ENCODE measurements at places on chromosomes 1 and 21.

DNA sequence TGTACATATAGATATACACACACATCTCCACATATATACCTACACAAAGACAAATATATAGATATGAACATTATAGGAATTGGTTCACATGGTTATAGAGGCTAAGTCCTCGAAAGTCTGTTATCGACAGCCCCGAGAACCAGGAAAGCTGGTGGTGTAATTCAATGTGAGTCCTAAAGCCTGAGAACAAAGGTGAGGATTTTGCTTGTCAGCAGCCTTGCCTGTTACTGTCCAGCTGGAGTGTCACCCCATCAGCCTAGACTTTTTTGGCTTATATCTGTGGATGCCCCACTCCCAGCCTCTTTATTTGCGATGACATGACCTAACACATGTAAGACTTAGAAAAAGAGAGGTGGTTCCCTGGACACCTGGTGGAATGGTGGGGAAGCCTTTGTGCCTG, 97.0 kb downstream of the GIPC2 start:
- no peak for DNase-seq

DNA sequence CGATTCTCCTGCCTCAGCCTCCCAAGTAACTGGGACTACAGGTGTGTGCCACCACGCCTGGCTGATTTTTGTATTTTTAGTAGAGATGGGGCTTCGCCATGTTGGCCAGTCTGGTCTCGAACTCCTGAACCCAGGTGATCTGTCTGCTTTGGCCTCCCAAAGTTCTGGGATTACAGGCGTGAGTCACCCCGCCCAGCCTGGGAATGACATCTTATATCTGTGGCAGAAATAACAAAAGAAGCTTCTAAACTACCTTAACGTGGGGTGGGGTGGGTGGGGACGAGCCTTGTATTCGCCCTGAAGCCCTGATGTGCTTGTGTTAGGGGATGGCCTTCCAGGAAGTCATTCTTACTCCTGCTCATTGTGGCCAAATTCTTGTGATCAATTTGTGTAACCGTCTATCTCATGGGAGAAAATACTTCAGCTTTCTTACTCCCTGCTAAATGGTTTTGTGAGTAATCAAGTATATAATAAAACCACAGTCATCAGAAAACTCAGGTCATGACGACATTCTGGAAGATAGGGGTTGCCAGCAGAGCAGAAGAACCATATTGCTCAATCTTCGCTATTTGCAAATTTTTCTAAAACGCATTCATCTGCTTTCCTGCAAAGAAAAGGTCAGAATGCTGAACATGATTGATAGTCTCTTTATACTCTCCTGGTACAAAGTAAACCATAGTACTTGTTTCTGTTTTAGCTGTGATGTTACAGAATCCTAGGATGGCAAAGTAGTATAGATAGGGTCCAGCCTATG, 63.2 kb downstream of the DIRAS3 start:
- DNase-seq, result no peak

GRCh38 chr1:246383791-246384190, 123.3 kb downstream of the SMYD3 start:
- DNase-seq, result no peak

DNA sequence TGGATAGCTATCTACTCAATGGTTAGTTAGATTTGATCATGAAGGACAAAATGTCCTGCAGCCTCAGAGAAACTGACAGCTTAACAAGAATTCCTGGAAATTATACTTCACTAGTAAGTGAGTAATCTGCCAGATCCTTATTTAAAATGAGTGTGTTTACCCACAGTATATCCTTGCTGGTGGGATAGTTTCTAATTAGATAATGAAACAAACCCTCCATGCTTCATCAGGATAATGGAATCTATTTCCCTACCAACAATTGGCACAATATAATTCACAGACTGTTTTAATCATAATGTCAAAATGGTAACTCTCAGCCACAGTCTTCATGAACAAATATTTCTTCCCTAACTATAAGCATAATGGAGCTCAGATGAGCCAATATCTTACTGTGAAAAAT, 239.4 kb upstream of the ST6GALNAC5 start:
- DNase-seq, result no peak

- no peak for DNase-seq
Observed at GRCh38 chr21:20639026-20639425, 359.2 kb upstream of the NCAM2 start.

DNA sequence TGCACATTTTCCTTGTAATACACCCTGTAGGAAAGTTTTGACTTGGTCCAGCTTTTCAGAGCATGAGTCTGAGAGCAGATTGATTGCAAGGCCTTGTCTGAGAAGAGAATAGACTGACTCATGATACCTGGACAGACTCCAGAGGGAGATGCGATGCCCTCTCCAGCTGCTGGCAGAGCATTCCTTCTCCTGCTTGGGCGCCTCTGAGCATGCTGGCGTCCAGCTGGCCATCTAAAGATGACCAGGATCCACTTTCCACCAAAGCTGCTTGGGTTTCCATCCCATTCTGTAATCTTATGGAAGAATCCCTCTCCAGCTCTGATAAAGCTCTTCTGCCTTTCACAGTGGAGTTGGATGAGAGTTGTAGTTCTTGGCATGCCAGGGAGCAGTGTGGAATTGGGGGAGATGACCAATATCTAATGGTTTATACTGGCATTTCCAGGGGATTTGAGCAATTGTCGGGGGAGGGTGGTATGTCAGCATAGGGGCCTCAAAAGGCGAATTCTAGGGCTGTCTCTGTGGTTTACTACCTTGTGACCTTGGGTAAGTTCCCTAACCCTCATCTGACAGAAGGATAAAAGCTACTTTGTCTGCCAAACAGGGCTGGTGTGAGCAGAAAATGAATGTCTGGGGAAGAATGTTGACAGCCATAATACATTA, 19.5 kb downstream of the SZRD1 start:
- no peak for DNase-seq

GRCh38 chr1:182687361-182687760, 3.0 kb upstream of the RGS8 start:
- no peak for DNase-seq

GRCh38 chr1:221228594-221228993, 349.4 kb downstream of the HLX start:
- DNase-seq, result no peak

DNA sequence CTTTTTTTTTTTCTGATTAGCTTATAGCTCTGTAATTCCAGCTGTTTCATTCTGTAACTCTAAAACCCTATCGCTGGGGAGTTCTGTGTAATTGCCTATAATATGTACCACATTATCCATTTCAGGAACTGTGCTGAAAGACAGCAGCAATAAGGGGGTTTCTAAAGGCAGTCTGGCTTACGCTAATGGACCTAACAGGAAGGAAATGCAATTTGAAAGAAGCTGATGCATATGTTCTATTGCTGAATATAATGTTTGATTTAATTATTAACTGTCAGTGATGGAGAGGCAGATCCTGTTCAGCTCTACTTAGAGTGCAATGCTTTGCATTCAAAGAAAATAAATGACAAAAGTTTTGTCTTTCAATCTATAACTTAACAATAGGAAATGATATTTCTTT, 209.4 kb upstream of the SNX7 start:
- DNase-seq, result no peak

DNA sequence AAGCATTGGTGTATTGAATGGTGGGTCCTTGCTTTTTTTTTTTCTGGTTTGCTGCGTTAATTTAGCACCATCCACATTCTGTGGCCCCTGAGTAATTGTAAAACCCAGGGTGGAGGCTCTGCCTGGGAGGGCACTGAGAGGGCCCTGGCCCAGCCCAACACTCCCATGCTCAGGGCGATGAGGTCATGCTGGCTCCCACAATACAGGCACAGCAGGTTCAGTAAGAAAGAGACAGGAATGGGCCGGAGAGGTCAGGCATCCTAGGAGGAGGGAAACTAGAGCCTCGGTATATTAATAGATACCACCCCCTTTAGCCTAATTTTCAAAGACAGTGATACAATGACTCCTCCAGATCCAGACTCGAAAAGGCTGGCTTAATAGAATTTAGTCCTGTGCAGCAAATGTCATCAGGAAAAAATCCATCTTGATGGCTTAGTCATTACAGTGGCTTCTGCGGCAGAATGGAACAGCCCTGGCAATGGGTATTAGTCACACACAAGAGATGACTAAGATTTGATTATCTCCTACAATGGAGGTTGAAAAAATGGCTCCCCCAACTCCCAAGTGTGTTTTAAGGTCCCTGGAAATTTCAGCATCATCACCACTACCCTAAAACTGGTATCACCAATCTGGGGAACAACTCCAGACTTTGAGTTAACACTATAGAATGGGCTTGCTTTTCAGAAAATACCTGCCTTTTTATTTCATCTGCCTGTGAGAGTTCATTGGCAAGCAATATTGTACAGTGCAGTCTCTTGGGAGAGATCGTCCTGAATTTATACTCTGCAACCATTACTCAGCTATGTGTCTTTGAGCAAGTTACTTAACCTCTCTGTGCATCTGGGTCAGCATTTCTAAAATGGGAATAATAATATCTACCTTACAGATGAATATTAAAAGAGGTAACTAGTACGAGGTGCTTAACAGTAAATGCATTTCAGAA, 43.9 kb upstream of the LYST start:
- DNase-seq, result no peak

DNA sequence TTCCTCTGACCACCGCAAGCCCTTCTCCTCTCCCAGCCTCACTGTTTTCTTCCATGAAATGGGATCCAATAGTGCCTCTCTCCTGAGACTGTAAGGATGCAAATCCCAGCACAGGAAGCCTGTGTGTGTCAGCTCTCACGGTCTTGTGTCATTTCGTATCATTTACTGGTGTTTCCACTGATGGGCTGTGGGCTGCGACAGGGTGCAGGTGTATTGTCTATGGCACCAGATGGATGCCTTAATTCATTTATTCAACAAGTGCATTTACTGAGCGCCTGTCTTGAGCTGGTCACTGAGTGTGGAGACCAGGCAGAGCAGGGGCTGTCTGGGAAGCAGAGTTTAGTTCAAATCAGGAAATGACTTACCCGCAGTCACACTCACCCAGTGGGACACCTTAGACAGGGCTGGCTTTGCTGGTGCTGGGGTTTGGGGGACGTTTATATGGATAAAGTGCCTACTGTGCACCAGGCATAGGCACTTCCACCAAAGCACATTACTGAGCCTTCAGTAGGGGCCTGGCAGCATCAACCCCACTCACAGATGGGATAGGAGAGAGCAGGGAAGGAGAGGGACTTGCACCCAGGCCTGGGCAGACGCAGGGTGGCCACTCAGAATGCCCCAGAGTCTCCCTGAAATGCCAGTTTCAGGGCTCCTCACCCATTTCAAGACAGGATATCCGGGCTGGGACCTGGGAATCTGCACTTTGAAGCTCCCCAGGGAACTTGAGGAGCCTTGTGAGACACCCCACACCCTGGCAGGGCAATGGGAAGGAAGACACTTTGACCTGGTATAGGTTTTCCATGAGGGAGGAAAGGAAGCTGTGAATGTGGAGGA, 398.9 kb downstream of the MATN1 start:
- no peak for DNase-seq

GRCh38 chr1:22359427-22359826, 92.2 kb upstream of the ZBTB40 start:
- DNase-seq, result no peak

DNA sequence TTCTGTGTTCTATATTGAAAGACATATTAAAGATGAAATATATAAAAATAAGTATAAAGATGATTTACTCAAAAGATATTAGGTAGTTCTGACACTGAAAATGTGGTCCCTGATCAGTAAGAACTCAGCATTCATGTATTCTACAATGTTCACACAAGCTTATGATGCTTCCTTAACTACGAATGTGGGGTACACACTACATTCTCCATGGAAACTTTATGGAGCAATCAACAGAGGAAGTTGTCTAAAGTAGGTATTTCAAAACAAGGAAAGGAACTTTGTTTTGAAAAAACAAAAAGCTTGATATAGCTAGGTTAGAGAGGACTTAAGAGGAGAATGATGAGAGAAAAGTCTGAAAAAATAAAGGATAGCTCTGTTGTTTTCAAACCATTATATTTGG, 119.7 kb upstream of the RGS18 start:
- DNase-seq, result no peak

DNA sequence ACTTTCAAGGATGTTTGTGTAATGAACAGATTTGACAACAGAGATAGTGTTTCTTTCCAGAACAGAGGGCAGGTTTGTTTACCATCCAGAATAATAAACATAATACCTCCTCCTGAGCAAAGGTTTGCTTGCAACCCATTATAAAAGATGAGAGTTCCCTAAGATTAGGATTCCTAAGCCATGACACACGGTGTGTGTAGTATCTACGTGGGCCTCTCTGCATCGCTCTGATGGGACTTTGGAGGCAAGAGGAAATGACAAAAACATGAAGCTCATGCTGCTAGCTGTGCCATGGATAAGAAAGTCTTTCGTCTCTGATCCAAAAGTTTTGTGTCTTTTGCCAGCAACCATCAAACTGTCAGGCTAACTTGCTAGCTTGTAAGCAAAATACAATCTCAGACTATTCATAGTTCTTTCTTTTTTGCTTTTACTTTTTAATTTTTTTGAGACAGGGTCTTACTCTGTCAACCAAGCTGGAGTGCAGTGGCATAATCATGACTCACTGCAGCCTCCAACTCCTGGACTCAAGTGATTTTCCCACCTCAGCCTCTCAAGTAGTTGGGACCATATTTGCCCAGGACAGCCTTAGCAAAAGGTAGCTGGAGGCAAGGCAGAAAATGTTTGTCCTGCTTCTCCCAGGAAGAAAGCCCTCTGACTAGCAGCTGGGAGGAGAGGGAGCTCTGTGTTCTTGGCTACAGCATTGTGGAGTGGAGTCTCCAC, 81.1 kb downstream of the LHX4 start:
- DNase-seq, result no peak

Measured in left lung (tissue), 14 donors.